SHP77 treated with DMSO at 0.1 percent for 48 hours (cell line): ENCODE measurements at places on chromosomes 2 and 18.
A peak's percentile ranks its signal among the peaks of the same experiment; 100 is the strongest.

DNA sequence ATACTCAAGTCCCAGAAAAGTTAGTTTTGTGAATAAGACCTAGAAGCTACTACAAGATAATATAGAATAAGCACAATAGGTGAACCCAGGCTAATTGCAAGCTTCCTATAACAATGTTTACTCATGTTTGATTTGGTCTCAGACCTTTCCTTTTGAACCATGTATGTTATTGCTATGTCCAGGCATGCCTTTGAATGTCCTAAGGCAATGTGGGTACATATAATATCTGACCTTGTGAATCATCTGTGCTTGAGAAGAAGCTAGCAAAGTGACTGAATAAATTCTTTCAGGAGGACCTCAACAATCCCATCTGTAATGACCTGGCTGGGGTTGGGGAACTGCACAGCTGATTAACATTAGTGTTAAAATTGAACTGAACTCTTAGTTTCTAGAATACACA is 1285.9 kb upstream of the CELF4 start:
- no peak for DNase-seq

DNA sequence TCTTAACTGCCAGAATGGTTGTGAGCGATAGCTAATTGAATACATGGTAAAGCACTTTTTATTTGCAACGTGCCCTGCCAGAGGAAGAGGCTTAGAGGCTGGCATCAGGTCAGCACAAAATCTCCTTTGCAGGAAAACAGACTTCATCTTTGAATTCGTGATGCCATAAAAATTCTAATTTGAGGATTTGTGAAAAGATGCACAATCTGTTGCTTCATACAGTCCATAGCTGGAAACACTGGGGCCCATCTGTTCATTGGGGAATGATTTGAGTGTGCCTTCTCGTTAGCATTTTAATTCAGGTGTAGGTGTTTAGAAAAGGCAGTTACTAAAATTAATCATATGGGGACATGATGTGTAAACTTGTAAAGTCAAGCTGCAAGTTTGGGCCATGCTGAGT is 876.0 kb downstream of the SLC4A3 start:
- no peak for DNase-seq

- no peak for DNase-seq
Measured at GRCh38 chr18:73613706-73614340, 533.8 kb downstream of the FBXO15 start.

DNA sequence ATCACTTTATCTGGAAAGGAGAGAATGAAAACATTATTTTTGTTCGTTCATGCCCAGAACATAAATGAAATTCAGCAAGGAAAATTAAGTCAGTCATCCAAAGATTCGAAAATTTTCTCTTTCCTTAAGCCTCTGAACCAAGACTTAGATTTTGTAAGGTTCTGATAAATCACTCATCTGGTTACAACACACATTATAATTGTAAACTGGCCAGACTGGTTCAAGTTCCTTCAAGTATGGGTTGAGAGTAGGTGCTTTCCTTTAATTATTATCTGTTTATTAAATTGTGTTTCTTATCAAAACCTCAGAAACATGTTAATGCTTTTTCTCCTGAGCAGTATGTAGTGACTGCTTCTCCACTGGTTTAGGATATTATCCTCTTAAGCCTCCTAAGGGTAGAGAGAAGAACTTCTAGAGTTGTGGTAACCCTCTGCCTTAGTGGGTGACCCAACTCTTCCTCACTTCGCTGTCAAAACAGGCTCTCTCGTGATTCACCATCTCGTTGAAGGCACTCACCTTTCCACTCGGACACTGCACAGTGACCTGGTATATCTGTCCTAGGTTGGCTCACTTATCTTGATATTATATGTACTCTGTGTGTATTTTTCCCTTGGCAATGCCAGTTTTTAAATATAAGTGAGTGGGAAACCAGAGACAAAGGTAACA is 325.9 kb downstream of the PAX3 start:
- no peak for DNase-seq

GRCh38 chr2:10027660-10028330 is 15.6 kb upstream of the KLF11 start:
- DNase-seq = no peak

DNA sequence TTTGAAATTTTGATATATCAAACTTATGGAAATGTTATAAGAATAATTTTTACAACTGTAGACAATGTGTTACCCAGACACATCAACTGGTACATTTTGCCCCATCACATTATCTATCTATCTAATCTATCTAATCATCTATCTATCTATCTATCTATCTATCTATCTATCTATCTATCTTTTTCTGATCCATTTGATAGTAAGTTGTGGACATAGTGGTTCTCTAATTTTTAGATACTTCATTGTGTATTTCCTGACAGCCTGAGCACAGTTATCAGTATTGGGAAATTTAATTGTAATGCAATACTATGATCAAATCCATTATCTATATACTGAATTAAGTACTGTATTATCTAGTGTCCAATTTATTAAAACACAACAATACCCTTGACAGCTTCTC is 42.0 kb upstream of the TMEM18 start:
- no peak for DNase-seq

- DNase-seq = peak; percentile 71
Measured at GRCh38 chr18:36067055-36067957, at the start of gene RPRD1A. Gene RPRD1A, minus strand, starts transcription at chr18:36067559. Its CDS starts 155 bp downstream, at chr18:36067404.

DNA sequence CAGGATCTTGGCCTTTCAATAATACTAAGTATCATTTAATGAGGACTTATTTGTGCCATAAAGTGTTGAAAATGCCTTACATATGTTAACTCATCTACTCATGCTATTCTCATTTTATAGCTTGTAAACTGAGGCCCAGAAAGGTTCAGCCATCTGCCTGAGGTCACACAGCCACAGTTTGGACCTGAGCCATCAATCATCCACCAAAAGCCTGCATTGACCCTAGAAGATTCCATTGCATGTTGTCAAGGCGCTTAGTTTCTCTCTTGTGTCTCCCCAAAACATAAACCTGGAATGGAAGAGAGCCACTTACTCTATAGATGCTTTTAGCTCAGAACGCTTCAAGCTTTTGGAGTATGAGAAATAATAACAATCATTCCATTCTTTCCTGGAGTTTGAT is 26.8 kb downstream of the NPAS2 start:
- DNase-seq = no peak

DNA sequence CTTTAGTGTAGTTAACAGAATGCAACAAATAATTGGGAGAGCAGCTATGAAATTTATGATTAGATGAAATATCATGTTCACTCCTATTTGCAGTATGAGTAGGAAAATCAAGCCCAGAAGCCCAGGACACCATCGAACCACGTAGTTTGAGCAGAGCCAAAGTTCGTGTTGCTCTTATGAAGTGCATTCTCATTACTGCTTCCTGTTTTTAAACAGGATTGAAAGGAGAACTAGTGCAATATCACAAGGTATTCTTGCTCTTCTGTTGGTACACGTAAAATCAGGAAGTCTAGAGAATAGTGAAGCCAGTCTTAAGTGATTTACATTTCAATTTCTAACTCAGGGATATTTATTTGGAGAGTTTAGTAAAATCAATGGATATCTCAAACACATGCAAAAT is 21.1 kb downstream of the ARHGAP15 start:
- no peak for DNase-seq

GRCh38 chr2:231043796-231044195 is 6.5 kb downstream of the C2orf72 start:
- no peak for DNase-seq
